ENCODE measurements at places on chromosomes 2 and 18. TPM values are rescaled to one million over a fixed set of nuclear protein-coding genes. Genes with fewer than 3 reads are reported as not detected.

GRCh38 chr2:64631771-64632170 is 21.9 kb downstream of the SERTAD2 start:
- DNase-seq, result no peak

Gene CYRIA
- 1.4 TPM for total RNA-seq

DNA sequence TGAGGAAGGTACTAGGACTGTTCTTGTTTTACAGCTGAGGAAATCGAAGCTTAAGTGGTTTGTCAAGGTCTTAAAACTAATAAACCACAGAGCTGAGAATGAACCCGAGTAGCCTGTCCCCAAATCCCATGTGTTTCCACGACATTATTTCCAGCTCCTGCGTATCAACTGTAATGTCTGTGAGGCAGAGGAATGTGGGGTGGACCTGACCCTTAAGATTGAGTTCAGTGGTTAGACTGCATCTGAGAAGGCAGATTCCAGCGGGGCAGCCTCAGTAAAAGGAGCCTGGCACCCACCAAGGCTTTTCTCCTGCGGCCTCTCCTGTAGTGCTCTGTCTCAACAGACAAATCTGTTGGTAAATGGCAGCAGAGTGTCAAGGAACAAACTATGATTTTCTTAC is 81.9 kb upstream of the TMEM178A start:
- no peak for DNase-seq

Gene PTH2R
- 0.11 TPM for total RNA-seq

DNA sequence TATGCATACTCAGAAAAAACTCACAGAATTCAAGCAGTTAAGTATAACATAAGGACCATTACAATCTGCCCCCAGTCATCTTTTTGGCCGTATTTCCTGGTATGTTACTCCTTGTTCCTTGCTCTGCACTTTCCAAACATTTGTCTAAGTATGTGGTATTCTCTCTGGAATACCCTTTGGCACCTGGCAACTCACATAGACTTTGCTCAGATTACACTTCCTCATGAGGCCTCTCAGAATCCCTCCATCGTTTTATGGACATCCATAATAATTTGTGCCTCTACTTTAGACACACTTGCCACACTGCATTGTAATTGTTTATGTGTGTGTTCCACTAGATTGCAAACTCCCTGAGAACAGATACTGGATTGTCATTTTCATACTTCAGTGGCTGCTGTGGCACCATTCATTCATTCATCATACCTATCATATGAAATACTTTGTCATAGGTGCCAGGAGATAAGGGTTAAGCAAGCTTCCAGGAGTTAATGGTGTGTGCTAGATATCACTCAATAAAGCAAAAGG is 84.0 kb downstream of the HIBCH start:
- DNase-seq, result no peak

GRCh38 chr2:36462311-36462935 is 106.8 kb downstream of the CRIM1 start:
- DNase-seq, result no peak

GRCh38 chr2:36451512-36451911 is 95.9 kb downstream of the CRIM1 start:
- DNase-seq, result no peak

DNA sequence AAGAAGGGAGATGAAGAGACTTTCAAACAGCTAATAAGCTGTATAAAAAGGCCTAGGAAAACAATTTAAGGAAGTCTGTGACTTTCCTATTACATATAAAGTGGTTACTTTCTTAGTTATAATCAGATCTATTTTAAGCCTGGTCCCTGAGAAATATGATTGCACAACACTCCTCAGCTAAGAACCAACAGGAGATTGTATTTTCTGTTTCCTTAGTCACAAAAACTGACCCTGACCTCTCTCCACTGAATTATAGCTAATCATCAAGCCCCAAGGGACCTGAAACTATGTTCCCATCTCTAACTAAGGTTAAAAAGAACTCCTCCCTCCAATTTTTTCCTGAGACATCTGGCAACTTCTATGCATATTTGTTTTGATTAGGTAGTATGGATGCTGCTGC is 106.9 kb downstream of the ROCK1 start:
- no peak for DNase-seq

GRCh38 chr18:78713069-78713468 is 266.5 kb upstream of the SALL3 start:
- DNase-seq, result no peak

GRCh38 chr2:240430595-240430994 is 4.9 kb upstream of the GPC1 start:
- no peak for DNase-seq

GRCh38 chr2:27407798-27408491 is 1.4 kb downstream of the PPM1G start:
- DNase-seq, result no peak

Gene ATG16L1
- total RNA-seq, result 60.8 TPM

- DNase-seq, result no peak
Measured at GRCh38 chr2:112150851-112151250, 12.7 kb downstream of the FBLN7 start.

GRCh38 chr2:54604871-54605270 is 118.6 kb upstream of the EML6 start:
- DNase-seq, result no peak

GRCh38 chr2:117068371-117068770 is 746.1 kb upstream of the DDX18 start:
- no peak for DNase-seq

GRCh38 chr2:58204195-58204959 is 36.7 kb downstream of the FANCL start:
- no peak for DNase-seq

Gene DYSF
- total RNA-seq, result 6.3 TPM

Gene TSPYL6
- not detected for total RNA-seq

GRCh38 chr2:113131352-113132185 is 4.2 kb downstream of the IL1RN start:
- DNase-seq, result no peak

DNA sequence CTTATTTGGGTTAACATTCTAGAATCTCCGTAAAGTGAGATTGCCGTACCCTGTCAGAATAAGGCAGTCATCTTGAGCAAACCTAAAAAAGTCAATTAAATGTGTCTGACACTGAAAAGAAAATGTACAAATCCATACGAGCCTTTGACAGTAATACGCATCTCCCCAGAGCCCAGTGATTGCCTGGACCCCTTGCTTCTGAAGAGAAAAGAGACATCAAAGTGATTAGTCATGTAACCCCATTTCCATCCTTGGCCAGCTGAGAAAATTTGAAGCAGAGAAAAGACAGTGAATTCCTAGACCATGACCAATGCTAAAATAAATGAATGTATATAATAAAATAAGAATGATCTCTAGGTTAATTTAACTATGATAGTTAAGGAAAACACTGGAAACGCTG is 1499.4 kb downstream of the SUCLG1 start:
- no peak for DNase-seq

Gene DNAH7
- not detected for total RNA-seq

GRCh38 chr2:203690441-203691047 is 15.9 kb upstream of the CD28 start:
- DNase-seq, result no peak

DNA sequence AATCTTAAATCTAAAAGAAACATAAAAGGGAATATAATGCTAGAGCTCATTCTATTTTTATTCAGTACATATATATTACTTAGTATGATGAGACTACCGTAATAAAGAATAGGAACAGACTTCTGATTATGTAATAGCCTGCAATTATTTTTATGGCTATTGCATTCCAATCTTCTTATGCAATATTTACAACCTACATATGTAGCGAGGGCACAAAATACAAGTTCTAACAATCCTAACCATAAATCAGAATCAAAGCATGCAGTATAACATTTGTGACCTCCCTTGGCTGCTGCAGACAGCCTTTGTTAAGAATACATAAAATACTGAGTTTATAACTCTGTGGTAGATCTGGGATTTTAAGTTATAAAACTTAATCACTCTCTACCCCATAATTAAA is 177.6 kb downstream of the BABAM2 start:
- DNase-seq, result no peak

Gene CRACDL
- total RNA-seq, result 2.3 TPM

Gene PTPN2
- total RNA-seq, result 64.9 TPM

Gene ANKRD39
- 31.2 TPM for total RNA-seq

- no peak for DNase-seq
Measured at GRCh38 chr18:9704233-9705118, 3.6 kb upstream of the RAB31 start.

DNA sequence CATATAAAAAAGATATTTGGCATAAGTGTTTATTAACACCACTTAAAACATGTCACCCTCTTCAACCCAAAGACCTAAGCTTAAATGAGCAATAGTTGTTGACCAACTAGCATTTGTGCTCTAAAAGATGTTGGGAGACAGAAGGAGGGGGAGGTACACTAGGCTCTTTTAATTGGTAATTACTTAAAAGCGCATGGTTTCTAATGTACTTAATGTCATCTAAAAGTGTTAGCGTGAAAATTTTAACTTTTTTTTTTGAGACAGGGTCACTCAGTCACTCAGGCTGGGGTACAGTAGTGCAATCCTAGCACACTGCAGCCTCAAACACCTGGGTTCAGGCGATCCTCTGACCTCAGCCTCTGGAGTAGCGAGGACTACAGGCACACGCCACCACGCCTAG is 5.5 kb downstream of the WDSUB1 start:
- DNase-seq, result no peak

- DNase-seq, result peak; percentile 92
Measured at GRCh38 chr2:197310271-197310985, at the start of gene ANKRD44. TSS of gene ANKRD44 (minus strand) at chr2:197310780. CDS start at chr2:197310604, 176 bp downstream.

GRCh38 chr2:217101972-217102371 is 242.1 kb upstream of the TNP1 start:
- DNase-seq, result no peak

DNA sequence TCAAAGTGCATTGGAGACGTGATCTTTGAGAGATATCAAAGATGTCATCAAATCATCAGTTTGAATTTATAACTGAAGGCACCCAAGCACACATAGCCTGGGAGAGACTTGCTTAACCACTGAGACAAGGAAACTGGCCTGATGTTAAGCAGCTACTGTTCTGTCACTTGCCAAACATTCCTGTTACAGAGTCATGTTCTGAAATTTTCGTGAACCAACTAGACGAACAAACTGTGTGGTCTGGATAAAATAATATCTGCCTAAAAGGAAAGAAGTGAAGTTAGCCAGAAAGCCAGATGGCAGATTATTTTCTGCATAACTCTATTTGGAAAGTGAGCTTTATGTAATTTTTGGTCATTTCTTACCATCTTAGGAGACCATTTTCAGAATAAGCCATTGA is 51.4 kb downstream of the SPATS2L start:
- no peak for DNase-seq
